ENCODE measurements at places on chromosomes 12 and 14.

GRCh38 chr12:113136128-113136989, 798 bp upstream of the RASAL1 start:
- no peak for DNase-seq

GRCh38 chr14:75229661-75230139, 48.9 kb upstream of the FOS start:
- DNase-seq: no peak

DNA sequence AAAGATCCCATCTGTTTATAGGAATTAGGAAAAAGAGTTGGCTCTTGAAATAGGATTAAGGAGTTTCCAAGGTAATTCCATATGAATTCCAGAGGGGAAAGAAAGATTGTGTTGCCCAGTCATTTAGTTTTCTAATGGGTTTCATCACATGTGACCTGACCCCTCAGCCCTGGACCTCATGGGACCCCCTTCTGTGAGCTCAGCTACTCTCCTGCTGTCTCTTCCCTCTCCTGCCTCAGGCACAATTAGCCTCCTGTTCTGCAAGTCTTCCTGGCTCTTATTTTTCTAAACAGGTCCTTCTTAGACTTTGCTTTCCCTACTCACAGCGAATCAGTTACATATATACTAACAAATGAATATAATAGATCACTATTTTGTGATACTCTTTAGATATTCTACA, 237.7 kb downstream of the TRHDE start:
- DNase-seq: no peak

DNA sequence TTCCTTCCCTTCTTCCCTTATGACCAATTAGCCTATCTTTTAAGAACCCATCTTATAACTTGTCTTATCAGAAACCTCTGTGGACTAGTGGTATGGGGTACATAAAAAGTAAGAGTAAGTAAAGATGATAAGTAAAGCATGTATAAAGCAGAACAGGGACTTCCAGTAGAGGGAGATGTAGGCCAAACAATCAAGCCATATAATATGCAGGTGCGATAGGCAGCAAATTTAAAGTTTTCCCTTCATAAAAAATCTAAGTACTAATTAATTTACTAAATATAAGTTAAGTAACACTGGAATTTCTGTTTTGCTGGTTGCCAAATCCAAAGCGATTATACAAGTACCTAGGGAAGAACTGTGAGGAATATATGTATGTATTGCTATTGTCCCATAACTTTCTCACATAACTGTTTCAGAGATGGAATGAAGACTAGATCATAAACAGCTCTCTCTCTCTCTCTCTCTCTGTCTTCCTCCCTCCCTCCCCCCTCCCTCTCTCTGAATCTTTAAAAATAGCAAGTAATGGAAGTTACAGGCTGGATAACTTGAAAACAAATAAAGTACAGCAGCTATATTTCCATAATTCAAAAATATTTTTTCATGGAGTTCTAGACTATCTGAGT, 25.7 kb downstream of the METTL25 start:
- no peak for DNase-seq

DNA sequence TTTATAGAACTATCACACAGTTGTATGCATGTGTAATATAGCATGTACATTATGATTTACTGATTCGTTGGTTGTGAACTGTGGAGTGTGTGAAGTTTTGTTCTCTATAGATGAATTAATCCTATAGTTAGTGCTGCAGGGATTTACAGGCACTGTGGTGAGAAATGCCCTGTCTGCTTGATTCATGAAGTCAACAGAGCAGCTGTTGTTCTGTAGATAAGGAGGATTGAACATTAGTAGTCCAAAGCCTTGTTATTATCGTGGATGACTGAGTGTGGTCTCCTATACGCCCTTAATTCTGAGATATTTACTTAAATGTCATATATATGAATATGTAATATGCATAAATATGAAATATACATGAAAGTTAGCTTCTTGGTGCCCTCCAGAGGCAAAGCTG, 98.3 kb downstream of the DNAH10 start:
- DNase-seq: no peak

DNA sequence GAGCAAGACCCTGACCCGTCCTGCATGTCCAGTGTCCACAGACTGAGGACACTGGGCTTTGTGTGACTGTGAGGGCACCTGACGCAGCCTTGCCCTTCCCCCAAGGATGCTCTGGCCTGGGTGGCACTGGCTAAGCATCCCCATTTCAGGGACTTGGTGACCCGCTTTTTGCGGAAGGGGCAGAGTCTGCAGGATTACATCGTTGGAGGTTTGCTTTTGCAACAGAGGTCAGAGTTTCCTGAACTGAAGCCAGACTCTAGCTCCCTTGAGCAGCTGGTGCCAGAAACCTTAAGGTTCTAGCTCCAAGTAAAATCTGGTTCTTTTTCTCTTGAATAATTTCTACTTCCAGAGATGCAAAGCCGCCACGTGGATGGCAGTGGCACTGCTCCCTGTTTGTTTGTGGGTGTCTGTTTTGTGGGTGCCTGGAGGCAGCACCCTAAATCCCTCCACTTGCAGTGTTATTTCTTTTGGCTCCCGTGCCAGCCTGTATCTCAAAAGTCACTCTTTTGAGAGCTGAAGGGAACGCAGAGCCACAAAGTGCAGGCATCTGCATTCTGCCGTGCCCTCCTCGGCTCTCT, 184.7 kb downstream of the TSPAN9 start:
- DNase-seq: no peak

- DNase-seq: no peak
Observed at GRCh38 chr14:78524196-78524595, 354.0 kb downstream of the NRXN3 start.
